ENCODE measurements at places on chromosomes 2 and 18.

DNA sequence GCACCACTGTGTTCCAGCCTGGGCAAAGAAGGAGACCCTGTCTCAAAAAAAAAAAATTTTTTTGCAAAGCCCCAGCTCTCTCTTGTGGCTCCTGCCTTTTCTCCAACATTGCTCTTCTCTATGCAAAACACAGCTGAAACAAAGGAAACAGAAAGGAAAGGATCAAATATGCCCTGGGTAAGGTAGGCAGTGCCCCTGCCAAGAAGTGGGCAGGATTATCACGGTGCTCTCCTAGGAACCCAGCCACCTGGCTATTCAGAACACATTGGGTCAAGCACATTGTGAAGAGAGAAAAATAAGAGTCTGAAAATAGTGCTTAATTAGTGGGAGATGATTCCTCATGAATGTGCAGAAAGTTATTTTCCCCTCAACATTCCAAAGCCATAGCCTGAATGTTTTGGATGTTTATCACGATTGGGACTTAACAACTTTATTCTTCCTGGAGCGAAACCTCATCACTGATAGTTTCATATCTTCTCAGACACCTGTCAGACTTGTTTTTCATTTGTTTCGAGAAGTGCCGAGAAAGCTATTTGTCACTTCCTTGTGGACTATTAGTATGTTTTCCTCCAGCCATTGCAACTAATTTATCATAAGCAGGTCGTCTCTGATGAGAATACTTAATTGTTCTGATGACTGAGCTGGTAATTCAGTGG, 42.7 kb upstream of the RPL31 start:
- no peak for DNase-seq

DNA sequence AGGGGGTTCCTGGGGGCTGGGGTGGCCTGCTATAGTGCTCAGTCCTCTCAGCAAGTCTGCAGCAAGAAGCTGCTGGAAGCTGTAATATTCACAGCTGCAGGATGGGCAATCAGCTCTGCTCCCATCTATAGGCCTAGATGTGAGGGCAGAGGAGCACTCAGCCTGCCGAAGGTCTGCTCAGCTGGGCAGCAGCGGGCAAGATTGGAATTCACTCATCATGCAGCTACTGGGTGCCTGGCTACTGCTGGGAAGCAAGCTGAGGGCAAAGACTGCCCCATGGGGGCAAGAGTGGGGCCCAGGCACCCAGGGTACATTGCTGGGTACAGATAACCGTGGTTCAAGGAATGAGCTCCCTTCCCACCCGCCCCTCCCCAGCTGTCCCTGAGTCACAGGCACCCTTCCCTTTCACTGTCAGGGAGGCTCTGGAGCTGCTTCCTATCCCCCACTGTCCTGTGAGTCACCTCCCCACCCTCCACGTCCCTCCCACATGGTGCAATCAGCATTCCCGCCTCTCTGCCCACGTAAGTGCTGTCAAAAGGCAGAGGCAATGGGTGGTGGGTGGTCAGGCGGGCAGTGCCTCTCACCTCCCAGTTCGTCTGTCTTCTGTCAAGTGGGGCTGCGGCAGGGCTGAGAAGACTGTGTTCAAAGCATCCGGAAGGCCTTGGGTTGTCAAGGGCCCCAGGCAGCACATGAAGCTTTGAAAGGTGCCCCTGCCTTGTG, 169.2 kb downstream of the TRIM43 start:
- DNase-seq, result no peak

- no peak for DNase-seq
Measured at GRCh38 chr2:74148457-74149246, 940 bp upstream of the BOLA3 start.

DNA sequence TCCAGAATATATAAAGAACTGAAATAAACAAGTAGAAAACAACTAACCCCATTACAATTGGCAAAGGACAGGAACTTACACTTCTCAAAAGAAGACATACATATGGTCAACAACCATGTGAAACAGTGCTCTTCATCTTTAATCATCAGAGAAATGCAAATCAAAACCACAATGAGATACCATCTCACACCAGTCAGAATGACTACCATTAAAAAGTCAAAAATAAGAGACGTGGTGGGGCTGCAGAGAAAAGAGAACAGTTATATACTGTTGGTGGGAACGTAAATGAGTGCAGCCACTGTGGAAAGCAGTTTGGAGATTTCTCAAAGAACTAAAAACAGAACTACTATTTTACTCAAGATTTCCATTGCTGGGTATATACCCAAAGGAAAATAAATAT, 1696.3 kb upstream of the TMEFF2 start:
- no peak for DNase-seq

DNA sequence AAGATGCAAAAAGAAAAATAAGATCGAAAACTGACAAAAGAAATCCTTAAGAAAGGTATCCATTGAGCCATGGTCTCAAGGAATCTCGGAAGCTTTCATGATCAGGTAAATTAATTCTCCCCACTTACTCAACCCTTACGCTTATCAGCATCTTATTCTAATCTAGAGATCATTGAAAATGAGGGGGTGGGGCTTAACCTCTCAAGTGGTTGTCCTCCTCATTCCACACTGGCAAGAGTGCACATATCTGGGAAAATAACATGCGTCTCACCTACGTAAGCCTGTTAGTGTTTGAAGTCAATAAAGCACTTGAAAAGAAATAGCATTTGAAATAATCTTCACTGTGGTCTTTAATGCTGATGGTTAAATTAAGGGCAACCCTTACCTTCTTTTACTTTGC, 82.5 kb upstream of the NEUROD1 start:
- DNase-seq, result no peak

DNA sequence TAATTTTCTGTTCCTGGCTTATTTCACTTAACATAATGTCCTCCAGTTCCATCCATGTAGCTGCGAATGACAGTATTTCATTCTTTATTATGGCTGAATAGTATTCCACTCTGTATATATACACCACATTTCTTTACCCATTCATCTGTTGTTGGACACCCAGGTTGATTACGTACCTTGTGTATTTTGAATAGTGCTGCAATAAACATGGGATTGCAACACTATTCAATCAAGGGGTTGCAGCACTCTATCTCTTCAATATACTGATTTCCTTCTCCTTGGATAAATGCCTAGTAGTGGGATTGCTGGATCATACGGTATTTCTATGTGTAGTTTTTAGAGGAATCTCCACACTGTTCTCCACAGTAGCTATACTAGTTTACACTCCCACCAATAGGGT, 61.3 kb downstream of the THADA start:
- DNase-seq, result no peak

GRCh38 chr2:121066526-121066925, 218.5 kb downstream of the TFCP2L1 start:
- DNase-seq, result no peak

- DNase-seq, result peak; percentile 52
Measured at GRCh38 chr18:34977838-34978532, 63.2 kb upstream of the MAPRE2 start.

DNA sequence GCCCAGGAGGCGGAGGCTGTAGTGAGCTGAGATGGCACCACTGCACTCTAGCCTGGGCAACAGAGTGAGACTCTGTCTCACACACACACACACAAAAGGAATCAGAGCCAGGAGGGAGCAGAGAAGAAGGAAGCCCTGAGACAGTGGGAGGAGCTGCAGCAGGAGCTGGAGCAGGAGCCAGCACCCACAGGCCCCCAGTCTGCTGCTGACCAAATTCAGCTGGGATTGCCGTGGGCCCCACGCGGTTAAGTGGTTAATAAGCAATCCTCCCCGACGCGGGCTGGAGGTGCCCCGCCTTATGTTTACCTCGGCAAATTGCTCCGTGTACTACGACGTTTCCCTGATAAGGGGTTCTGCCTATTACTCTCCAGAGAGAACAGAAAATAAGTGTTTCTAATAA, 265.3 kb downstream of the TWIST2 start:
- DNase-seq, result no peak

GRCh38 chr2:217166241-217166850, 306.5 kb upstream of the TNP1 start:
- DNase-seq, result no peak

- no peak for DNase-seq
Measured at GRCh38 chr2:10668402-10669012, 21.3 kb downstream of the NOL10 start.

GRCh38 chr18:55515941-55516710, 71.9 kb downstream of the TCF4 start:
- no peak for DNase-seq

GRCh38 chr2:206721256-206721920, 3.2 kb upstream of the DYTN start:
- DNase-seq, result no peak

GRCh38 chr2:127678991-127679390, 3.7 kb upstream of the LIMS2 start:
- no peak for DNase-seq

GRCh38 chr2:171592036-171592555, 69.8 kb downstream of the CYBRD1 start:
- DNase-seq, result no peak

GRCh38 chr2:120220756-120221155, 2.4 kb downstream of the TMEM185B start:
- DNase-seq, result no peak

DNA sequence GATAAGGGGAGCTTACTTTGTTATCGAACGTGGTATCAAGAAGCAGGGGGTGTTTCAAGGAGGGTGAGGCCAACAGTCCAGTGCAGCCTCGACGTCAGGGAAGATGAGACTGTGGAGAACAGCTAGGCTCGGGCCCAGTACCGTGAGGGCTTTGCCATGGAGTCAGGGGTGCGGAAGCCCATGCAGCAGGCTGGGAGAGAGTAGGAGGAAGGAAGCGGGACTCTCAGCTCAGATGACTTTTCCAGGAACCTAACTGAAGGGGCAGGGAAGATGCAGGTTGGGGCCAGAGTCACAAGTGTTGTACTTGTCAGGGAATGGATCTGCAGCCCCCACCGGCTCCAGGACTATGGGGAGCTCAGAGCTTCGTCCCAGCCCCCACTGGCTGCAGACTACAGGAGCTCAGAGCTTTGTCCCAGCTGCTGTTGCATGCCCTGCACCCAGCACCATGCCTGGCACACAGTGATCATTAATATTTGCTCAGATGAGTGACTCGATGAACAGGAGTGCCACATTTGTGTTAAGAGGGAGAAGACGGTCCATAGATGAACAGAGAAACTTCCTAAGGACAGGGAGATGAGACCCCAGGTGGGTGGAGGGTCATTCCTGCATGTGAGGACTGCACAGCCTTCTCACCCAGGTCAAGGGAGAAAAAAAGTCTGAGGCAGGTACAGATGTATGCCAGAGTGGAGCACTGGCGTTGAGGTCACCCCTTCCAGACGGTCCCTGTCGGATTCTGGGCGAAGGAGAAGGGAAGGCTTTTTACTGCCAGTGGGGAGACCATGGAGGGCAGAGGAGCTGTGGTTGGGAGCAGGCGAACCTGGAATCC, 36.4 kb downstream of the PTGR3 start:
- DNase-seq, result no peak

- DNase-seq, result no peak
Measured at GRCh38 chr18:58315041-58315440, 271.0 kb downstream of the NEDD4L start.

- DNase-seq, result no peak
Measured at GRCh38 chr2:176729706-176730569, 460.7 kb downstream of the MTX2 start.

DNA sequence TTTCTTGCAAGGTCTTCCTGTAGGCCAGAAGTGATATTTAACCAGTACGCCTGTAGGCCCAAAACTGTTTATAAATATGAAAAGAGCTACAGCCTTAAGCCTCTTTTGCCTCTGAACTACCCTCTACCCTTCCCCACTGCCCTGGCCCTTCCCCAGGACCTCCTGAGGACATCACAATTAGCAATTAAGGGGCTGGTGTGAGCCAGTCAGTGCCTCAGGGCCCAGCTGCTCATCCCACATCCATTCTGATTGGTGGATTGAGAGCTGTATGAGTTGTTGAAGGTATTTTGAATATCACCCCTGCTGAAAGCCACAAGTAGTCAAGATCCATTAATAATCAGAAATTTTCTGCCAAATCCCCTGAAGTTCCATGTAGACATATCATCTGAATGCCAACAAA, 126.3 kb upstream of the TACR1 start:
- no peak for DNase-seq
